ENCODE measurements at places on chromosomes 12 and 14.

- DNase-seq = no peak
Measured at GRCh38 chr12:43111608-43112007, 440.4 kb downstream of the ADAMTS20 start.

GRCh38 chr12:116187151-116187511 is 90.4 kb downstream of the MED13L start:
- DNase-seq = no peak

GRCh38 chr14:55097881-55098560 is 31.0 kb upstream of the LGALS3 start:
- DNase-seq = no peak

GRCh38 chr12:22856178-22856577 is 231.2 kb downstream of the ETNK1 start:
- no peak for DNase-seq

GRCh38 chr12:118299791-118300460 is 72.8 kb downstream of the TAOK3 start:
- no peak for DNase-seq

- no peak for DNase-seq
Measured at GRCh38 chr14:105647784-105648608, 121.6 kb downstream of the TMEM121 start.

GRCh38 chr14:75609606-75610475 is 31.4 kb downstream of the FLVCR2 start:
- no peak for DNase-seq

DNA sequence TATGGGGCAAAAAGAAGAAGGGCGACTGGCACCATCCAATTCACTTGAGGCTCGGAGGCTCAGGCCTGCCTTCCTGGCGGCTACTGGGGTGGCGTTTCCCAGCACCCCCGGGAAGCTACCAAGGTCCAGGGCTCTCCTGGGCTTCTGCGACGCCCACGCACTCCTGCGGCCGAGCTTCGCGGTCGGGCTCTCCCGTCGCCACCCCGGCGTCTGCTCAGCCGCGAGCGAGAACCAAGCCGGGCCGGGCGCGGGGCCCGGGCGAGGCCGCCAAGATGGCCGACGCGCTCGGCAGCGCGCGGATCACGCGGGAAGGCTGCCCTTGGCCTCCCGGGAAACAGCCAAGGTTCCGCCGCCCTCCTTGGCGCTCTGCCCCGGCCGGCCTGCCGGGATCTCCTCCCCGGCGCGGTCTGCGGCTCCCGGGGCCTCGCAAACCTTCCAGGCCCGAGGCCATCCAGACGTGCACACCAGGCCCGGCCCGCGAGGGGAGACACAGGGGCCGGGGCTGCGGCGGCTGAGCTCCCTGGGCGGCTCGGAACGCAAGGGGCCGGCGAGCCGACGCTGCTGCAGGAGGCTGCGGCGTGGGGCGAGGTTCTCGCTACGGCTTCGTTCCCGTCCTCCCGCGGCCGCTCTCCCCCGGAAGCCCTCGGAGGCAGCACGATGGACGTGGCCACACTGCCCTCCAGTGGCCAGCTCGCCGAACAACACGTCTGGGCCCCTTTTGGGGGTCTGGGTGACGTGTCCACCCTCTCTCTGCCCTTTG is 23.5 kb upstream of the ZFP36L1 start:
- DNase-seq = peak; percentile 95

DNA sequence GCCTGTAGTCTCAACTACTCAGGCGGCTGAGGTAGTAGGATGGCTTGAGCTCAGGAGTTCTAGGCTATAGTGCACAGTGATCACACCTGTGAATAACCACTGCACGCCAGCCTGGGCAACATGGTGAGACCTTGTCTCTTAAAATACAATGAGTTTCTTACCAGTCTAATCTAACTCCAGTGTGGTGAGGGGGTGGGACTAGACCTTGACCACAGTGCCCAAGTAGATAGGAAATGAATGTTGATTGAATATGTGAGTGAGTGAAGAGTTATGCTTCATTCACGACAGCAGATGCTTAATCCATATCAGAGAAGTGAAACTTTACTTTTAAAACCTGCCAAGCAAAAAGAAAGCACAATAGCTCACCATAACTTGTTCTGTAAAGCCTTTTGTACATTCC is 11.2 kb upstream of the AK7 start:
- DNase-seq = no peak

DNA sequence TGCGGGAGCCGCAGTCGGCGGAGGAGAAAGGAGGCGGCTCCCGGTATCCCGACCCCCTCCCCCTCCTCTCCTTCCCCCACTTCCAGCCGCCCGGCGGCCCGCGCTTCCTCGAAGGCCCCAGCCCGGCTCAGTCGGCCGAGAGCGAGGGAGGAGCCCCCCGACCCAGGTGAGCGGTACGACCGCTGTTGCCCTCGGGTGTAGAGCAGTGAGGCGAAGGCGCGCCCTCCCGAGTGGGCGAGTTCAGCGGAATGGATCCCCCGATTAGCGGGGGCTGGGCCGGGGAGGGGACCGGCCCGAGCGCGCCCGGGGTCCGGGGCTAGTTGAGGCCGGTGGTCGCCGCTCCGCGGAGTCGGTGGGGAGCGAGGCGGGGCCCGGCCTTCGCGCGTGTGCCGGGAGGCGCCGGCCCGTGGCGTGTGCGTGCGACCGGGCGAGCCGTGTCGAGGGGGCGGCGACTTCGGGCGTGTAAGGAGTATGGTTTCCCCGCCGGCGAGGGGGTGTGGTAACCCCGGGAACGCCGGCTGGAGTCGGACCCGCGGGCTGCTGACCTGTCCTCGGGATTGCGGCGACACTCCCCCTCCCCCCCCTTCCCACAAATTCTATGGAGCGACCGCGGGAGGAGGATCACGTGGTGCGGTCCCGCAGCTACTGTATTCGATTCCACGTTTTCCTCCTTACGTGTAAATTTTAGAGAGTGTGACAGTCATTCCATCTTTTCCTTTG is 501 bp downstream of the RIMKLB start:
- DNase-seq = peak; percentile 84

- DNase-seq = no peak
Measured at GRCh38 chr12:75884465-75884985, 147.1 kb downstream of the PHLDA1 start.

DNA sequence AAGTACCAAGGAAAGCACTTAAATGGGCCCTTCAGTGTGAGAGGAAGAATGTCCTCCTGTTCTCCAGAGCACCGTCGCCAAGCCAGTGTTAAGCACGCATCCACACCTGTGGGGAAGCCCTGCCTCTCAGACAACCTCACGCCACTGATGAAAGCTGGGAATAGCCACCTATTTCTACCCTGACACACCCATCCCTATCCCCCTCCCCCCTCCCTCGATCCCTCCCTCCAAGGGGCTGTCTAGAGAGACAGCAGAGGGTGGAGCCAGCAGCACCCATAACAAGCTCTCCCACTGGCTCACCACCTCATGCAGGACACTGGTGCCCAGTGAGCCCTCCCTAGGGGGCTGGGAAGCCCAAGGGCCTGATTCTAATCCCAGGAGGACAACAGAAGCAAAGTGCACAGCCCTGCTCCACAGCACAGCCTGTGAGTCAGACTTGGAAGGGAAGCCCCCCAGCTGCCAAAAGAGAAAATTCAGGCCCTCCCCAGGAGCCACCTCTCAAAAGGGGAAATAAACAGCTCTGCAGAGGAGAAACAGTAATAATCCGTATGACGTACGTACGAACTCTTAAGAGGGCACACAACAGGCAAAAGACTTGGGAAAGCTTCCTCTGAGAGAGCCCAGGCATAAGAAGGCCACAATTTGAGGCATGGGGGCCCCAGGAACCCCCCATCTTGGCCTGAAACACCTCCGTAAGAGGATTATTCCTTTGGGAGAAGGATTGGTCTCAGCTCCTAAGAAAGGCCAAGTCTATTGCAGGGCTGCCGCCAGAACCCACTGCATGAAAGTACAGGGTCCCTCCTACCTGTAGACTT is 7.8 kb downstream of the PITPNM2 start:
- DNase-seq = no peak

DNA sequence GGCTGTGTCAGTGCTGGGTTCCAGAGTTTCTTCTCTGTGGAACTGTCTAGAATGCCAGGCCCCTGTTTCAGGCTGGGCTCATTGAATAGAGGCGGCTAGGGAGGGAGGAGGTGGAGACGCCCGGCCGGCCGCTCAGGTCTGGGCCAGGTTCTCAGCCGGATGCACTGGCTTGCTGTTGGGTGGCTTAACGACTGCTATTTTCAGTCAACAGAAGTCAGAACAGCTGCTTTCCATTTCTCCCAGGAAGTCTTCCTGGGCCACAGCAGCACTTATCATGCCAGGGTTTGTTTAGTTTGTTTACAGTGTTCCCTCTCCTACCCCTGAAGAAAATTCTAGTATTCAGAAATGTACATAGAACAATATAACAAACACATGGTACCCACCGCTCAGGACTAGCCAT is 26.0 kb upstream of the VPS37B start:
- no peak for DNase-seq

DNA sequence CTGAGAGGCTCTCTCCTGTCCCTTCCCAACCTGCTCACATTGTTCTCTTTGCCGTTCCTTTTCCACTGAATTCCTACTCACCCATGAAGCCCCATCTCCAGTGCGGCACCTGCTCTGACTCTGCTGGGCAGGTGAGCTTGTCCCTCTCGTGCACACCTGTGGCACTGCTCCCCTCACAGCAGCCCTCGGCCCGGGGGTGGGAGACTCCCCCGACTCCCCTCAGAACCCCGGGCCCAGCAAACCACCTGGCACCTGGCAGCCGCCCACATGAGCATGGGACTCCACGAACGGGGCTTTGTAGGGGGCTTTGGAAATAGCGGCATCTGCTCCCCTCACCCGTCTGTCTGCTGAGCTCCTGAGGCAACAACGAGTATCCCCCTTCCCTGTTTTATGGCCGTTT is 162.4 kb upstream of the PRMT8 start:
- no peak for DNase-seq

- DNase-seq = no peak
Measured at GRCh38 chr12:54277823-54278276, 2.1 kb downstream of the CBX5 start.

- DNase-seq = no peak
Measured at GRCh38 chr14:61099216-61099835, 118.3 kb downstream of the SLC38A6 start.
